HCT116 (cell line): ENCODE measurements at places on chromosomes 3 and 15. TPM values are rescaled to one million over a fixed set of nuclear protein-coding genes. Genes with fewer than 3 reads are reported as not detected.

GRCh38 chr3:40588406-40588805, 63.6 kb downstream of the ZNF621 start:
- no peak for DNase-seq

DNA sequence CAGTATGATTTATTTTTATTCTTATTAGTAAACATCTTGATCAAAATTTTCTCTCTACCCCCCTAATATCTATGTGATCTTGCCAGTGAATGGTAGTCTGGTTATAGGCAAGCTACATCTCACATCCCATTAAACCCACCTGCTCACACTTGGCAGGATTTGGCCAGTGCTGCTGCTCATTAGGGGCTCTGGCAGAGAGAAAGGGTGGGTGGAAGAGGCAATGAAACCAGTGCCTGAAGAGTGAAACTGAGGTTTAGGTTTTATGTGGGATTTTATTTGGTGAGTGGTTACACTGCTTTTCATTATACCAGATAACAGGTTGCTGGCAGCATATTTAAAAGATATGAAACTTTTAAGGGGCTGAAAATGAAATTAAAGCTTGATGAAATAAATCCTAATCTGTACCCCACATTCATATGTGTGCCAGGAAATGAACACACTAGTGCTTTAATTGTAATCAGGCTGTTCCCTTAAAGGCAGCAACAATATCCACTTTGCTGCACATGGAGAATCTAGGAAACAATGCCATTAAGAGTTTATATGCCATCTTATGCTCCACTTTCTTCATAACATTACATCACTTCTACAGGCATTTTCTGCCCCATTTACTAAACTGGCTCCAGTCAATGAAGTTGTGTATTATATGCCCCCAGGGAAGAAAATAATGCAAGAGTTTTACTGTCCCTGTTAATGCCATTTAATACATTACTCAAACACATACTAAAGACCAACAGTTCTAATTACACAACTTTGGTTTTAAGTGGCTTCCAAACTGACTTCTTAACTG, 688.7 kb downstream of the MECOM start:
- no peak for DNase-seq

TMEM212 gene
- not detected for total RNA-seq

GRK7 gene
- not detected for total RNA-seq

DNA sequence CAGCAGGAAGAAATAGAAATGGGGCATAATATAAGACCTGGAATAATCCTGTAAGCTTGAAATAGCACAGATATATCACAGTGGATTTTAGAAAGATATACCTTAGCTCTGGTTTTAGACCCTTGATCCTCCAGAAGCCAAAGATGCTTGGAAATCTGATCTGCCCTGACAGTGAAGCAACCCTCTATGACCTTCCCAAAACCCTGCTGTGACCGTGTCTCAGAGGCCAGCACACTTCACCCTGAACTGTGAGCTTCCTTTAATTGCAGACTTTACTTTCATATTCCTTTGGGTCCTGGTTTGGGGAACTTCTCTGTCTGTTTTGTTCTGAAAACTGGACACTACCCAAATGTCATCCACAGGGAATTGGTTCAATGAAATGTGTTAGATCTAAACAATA, 13.0 kb downstream of the MECOM start:
- no peak for DNase-seq

DNA sequence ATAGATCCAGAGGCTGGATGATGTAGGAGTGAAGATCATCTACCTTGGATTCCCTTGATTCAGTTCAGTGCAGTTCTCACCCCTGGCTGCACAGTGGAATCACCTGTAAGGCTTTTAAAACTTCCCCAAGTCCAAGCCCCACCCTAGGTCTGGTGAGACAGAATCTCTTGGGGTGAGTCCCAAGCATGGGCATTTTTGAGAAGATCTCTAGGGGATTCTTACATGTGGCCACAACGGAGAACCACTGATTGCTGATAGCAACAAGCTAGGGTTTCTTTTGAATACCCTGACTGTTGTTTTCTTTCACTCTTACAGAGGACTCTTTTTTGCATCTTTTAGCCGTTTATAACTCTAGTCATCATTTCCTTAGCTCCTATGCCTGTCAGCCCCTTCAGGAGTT, 204.9 kb upstream of the RASGRP1 start:
- no peak for DNase-seq
